ENCODE measurements at places on chromosomes 2 and 18.

- DNase-seq, result no peak
These were observed 1210.4 kb upstream of the ACVR2A start for GRCh38 chr2:146634230-146635097.

DNA sequence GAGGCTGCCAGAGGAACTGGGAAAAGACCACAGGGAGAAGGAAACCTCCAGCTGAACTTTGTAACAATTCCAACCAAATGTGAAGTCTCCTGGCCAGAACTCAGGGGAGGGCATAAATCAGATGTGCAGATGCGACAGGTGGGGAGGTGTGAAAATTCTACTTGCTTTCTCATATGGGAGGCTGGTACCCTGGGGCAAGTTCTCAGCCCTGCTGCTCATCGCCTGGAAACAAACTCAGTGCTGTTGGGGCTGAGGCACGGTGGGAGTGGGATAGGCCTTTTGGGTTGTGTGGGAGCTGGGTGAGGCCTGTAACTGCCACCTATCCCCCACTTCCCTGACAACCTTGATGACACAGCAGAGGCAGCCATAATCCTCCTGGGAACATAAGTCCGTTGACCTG is 179.6 kb downstream of the ASB1 start:
- DNase-seq, result no peak

- DNase-seq, result no peak
These were observed 65.3 kb downstream of the C1D start for GRCh38 chr2:67997528-67997900.

- DNase-seq, result no peak
These were observed 102.7 kb downstream of the MAP2 start for GRCh38 chr2:209526561-209526960.

GRCh38 chr18:6537475-6537874 is 122.8 kb upstream of the L3MBTL4 start:
- no peak for DNase-seq

DNA sequence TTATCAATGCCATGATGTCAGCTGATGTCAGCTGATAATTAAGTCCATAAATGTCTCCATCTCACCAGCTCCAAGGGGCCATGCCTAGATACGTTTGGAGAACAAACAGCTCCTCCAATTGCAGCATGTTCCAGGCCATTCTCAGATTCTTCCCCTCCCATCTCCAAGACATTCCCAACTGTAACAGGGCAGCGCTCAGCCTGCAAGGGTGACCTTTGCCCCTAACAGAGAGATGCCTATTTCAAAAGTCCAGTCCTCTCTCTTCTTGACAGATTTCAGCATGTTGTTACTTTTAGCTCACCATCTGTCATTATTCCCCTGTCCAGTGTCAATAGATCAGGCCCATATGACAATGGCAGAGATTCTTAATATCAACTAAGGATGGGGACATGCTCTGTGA is 9.9 kb downstream of the PSD4 start:
- no peak for DNase-seq

- no peak for DNase-seq
These were observed 71.0 kb downstream of the COX7A2L start for GRCh38 chr2:42290005-42290404.

DNA sequence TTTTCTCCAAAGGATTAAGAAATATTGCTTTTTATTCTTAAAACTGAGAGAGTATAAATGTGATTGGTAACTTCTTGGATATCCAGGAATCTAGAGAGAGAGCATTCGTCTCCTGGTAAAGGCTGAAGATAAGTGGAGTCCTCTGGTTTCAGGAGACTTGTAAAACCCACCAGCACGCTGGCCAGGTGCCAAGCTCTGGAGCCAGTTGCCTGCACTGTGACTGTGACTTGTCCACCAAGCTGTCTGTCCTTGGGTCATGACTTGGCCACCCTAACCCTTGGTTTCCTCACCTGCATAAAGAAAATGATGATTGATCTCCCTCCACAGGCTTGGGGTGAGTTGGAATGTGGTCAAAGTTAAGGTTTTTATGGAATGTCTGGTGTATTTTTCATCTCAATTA is 185.4 kb upstream of the NCKAP5 start:
- no peak for DNase-seq

GRCh38 chr18:76897257-76897656 is 74.9 kb downstream of the ZNF236 start:
- DNase-seq, result no peak

DNA sequence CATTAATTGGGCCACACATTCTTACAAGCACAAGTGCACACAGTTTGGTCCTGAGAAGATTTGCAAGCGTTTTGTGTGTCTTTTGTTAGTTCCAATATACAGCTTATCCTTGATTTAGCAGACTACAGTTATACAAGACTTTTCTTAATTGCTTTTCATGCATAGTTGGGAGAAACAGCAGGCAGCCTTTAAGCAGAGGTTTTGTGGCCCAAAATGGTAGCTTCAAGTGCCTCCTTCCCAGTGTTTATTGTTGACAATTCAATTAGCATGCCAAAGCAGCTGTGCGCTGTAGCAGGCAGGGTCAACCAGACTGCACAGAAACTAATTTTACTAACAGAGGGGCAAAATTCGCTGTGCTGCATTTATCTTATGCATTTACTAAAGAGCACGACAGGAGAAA is 47.5 kb downstream of the FRZB start:
- DNase-seq, result no peak

DNA sequence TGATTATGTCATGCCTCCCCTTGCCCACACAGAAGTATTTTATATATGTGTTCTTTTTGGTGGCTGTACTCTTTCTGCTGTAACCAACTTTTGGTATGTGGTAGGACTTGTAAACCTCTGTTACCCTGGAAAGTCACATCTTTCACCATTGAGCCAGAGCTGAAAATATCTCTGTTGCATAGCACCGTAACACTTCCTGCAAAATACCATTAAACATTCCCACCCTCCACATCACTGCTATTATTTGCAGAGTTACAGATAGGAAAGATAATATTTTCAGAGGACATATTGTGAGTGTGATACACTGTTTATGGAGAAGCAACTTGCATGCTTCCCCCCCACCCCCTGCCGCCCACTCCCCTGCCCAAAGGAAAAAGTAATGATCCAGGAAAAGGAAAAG is 44.8 kb downstream of the CAB39 start:
- no peak for DNase-seq

DNA sequence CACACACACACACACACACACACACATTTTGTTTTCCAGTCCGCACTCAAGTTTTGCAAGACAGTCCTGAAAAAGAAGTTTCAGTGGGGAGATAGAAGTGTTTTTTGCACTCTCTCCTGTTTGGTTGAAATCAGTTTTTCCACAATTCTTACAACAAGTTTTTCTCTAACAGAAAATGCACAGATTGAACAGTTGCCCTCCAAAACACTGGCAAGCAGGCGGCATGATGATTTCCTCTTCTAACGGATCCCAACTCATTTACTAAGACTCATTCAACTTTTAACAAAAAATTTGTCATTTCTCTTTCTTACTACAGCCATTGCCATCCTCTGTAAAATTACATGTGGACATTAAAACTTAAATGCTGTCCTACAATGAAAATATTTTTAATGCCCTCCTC is 117.6 kb upstream of the DTNA start:
- no peak for DNase-seq

- DNase-seq, result no peak
These were observed 31.9 kb upstream of the TFPI start for GRCh38 chr2:187586011-187586641.

DNA sequence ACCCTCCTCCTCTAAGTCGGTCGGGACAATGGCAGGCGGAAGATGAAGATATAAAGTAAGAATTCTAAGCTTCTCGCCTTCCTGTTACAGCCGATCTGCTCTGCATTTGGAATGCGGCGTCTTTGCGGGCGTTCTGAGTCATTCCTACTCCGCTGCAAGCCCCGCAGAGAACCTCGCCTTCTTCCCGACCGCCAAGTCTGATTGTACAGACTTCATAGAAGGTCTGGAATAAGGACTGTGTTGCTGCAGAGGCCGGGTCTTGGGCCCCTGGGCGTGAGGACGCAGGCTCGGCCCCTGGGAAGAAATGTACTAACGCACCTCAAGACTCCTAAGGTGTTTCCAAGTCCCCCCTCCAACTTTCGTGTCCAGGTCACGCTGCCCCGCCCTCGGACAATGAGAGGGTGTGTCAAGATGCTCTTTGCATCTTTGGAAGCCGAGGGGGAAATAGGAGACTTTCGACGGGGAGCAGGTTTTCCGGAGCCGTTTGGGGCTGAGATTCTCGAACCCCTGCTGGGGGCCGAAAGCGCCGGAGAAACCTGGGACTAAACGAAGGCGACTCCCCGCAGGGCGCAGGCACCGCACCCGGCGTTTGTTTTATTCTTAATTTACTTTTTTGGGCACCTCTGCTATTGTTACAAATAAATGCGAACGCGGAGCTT is 12.7 kb upstream of the PAX3 start:
- no peak for DNase-seq

GRCh38 chr2:160940271-160940670 is 220.0 kb upstream of the TANK start:
- DNase-seq, result no peak

GRCh38 chr18:79428287-79428686 is 32.6 kb downstream of the NFATC1 start:
- no peak for DNase-seq

GRCh38 chr2:221443645-221444044 is 128.5 kb downstream of the EPHA4 start:
- DNase-seq, result no peak

GRCh38 chr2:126385983-126386382 is 270.0 kb upstream of the GYPC start:
- no peak for DNase-seq

- no peak for DNase-seq
These were observed 76.5 kb upstream of the TMEM87B start for GRCh38 chr2:111978452-111979170.

GRCh38 chr2:136214307-136215200 is 96.6 kb upstream of the CXCR4 start:
- DNase-seq, result no peak

- no peak for DNase-seq
These were observed 47.4 kb upstream of the SMAD7 start for GRCh38 chr18:48997985-48998831.

- no peak for DNase-seq
These were observed 330.4 kb upstream of the FAM98A start for GRCh38 chr2:33929467-33929866.

GRCh38 chr2:124975224-124975623 is 950.1 kb downstream of the CNTNAP5 start:
- DNase-seq, result no peak

GRCh38 chr2:47867205-47867604 is 39.1 kb downstream of the FBXO11 start:
- DNase-seq, result no peak

GRCh38 chr2:84705858-84706257 is 175.0 kb downstream of the TRABD2A start:
- DNase-seq, result no peak

- no peak for DNase-seq
These were observed 151.1 kb upstream of the SLC1A4 start for GRCh38 chr2:64837925-64838641.

GRCh38 chr2:116167107-116167506 is 1647.4 kb upstream of the DDX18 start:
- no peak for DNase-seq

DNA sequence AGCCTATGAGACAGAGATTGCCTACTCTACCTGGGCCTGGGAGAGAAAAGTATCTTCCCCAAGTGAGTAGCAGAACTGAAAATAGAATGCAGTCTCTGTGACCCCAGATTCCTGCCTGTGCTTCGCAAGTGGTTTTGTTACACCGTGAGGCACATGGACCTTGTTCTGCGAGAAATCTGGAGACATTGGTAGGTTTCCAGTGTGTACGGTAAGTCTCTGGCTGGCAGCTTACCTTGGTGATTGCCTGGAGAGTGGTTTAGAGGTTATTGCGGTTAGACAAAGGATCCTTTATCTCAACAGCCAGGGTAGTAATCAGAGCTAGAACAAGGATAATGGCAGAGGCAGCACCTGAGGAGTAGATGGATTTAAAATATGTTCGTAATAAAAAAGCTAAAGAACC is 606.0 kb upstream of the GCFC2 start:
- DNase-seq, result no peak

DNA sequence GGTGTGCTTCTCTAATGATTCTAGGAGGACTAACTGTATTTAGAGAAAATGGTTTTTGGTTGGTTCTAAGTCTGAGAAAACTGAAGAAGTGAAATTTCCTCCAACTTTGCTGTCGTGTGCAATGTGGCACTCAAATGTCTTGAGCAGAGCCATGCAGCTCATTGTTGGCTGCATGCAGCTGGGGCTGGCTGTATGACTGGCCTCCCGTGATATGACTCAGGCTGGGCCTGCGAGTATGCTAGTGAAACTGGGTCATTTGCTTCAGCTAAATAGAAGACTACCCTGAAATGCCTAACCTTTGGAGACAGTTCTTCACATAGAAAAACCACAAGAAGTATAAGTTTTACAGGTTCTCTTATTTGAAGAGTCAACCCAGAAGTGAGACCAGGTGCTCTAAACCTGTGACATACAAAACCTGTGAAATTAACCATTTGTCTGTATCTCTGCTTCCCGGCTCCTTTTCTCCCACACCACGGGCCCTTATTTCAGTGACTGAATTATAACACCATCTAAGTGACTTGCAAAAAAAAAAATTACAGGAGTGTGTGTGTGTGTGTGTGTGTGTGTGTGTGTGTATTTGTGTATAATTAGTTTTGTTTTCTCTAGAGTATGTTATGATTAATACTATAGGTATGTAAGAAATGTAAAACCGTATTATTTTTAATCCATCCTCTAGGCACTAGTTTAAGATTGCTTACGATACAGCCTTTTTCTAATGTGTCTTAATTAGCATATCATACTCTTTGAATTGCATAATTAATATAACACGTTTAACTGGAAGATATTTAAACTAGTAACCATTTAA is 15.9 kb downstream of the POLI start:
- peak; percentile 9 for DNase-seq

GRCh38 chr2:68475110-68475509 is 7.7 kb downstream of the APLF start:
- DNase-seq, result no peak

- no peak for DNase-seq
These were observed 54.8 kb upstream of the CD28 start for GRCh38 chr2:203651621-203652020.

- no peak for DNase-seq
These were observed 21.1 kb downstream of the CFAP210 start for GRCh38 chr2:169673106-169673505.

DNA sequence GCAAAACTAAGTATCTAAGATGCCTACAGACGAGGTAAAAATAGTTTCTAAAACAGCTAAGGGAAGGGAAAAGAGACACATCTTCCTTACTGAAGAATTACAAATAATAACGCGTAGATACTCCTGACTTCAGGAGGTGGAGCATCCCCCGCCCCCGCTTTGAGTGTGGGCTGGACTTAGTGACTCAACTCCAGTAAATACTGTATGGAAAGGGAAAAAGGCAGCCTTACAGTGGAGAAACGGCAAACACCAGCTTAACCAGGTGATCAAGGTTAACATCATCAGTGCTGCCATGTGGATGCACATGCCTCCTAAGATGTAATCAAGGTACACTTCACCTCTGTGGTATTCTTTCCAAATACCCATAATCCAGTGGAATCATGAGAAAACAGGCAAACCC is 47.9 kb downstream of the HADHB start:
- no peak for DNase-seq

GRCh38 chr2:579961-580360 is 97.2 kb downstream of the TMEM18 start:
- no peak for DNase-seq
